ENCODE measurements at places on chromosomes 1 and 21.

DNA sequence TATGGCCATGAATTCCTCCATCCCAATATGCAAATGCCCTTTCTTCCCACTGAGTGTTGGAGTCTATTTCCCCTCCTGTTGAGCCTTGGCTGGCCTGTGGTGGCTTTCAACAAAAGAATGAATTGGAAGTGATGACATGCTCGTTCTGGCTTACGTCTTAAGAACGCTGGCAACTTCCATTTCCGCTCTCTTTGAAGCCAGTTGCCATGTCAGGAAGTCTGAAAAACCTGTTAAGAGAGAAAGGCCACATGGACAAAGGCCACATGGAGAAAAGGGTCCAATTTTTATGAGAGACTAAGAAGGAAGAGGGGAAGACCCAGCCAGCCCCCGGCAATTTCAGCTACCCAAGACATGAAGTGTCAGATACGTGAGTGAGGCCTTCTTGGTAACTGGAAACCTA, 45.6 kb upstream of the GADD45A start:
- DNase-seq: no peak

DNA sequence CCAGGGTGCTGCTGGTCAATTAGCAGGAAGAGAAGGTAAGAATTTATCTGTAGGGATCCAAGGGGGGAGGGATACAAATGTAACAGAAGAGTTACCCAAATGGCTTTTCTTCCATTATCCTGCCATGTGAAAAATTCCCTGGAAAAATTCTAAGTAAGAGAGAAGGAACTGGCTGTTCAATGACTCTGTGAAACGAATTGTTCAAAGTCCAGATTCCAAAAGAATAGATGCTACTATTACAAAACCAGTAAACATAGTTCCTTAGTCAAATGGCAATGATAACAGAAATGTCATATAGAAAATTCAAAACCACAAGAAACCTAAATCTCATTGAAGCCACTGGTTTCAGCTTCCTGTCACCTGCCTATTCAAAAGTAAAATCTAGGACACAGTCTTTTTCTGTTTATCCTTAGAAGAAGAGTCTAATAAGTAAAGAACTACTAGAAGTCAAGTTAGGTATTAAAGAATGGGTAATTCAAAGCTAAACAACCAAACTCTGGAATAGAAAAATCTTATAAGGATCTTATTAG, 102.6 kb downstream of the ZNF644 start:
- DNase-seq: no peak

DNA sequence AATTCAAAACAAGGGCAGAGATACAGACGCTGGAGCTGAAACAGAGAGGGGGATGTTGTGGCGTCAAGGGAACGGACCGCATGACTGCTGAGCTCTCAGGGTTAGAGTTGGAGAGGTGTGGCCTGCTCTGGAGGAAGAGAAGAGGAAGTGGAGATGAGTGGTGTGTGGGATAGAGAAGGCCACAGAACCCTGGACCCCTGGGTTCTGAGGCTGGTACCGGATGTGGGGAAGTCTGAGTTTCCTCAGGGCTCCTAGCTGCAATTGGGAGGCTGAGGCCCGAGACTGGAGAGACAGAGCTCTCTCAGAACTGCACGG, 1.8 kb downstream of the BCAN start:
- no peak for DNase-seq

DNA sequence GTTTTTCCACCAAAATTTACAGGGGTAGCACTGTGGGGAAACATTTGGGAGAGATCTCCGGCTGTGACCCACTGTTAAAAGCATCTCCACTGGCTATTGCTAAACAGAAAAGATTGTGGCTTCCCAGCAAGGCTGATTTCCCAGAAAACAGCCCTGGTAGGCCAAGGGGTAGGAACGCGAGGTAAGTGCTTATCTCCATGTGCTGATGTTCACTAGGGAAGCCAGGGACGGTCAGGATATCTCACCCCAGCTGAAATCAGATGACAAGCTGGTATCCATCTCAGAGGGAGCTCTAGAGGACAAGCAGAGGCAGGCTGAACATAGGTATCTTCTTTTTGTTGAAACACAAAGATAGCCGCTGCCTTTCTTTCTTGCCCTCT, 63.6 kb downstream of the MIS18A start:
- no peak for DNase-seq

DNA sequence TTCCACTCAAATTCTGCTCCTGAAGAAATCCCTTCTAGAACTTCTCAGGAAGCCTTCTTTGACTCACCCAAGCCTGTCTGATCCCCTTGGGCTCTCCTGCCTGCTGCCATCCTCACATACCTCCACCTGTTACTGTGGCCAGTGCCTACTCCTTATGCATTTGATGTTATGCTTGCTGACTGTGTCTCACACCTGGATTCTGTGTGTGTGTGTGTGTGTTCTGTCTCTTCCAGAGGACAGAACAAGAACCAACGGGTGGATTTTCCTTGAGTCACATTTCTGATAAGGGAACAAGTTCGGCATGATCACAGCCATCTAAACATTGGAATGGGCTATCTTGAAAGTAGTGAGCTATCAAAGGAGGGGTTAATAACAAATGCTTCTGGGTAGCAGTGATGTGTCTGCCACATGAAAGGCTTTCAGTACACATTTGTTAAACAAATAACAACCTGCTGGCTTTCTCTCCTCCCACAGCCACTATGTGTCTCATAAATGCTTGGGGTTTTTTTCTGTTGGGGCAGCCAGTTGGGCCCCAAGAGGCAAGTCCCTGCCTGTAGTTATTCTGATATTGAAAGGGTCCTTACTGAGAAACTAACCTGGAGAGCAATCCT, 8.9 kb upstream of the GPR37L1 start:
- DNase-seq: no peak

DNA sequence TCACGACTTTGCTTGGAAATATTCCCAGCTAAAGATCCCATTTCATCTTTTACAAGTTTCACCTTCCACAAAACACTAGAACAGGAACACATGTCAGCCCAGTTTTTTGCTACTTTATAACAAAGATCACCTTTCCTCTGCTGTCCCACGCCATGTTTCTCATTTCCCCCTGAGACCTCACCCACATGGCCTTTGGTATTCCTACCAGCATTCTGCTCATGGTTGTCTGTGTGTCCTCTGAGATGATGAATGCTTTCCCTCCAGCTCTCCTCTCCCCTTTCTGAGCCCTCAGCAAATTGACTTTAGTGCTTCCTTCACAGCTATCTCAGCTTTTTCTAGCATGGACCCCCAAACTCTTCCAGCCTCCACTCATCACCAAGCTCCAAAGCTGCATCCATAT, 32.3 kb upstream of the ABCG1 start:
- DNase-seq: no peak

GRCh38 chr1:86913399-86913895, 479 bp downstream of the SELENOF start:
- DNase-seq: peak; percentile 50

DNA sequence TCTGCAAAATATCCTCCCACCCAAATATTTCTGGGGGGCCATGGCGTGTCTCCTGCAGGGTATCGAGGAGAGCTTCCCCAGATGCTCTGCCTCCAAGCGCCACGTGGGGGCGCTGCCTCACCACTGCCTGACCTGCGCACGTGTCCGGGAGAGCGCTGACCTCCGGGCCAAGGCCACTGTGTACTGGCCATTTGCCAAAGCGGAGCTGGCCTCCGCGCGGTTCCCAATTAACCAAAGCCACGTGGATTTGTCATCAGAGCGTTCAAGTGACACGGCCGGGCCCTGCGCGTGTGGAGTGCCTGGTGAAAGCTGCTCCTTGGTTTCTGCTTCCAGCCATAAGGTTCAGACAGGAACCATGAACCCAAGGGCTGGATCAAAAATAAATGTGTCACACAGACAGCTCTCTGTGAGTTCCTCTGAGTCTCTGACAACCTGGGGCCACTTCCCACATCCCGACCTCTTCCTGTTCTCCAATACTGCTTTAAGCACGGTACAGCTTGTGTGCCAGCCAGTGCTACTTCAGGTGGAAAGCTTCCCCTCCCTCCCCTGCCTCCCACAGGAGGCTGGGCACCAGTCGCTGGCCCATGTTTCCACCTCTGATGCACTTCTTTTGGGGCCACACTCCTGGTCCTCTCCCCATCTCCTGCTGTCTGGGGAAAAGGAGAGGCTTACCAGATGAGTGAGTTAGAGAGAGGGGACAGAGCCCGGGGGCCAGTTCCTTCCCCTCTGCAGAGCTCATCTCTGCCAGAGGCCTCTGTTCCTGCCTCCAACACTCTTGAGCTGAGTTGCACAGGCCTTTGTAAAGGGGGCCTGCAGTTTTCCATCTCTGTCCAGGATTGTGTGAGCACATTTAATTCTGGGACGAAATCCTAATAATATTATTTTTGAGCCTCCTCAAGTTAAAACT, 26.1 kb downstream of the ZP4 start:
- DNase-seq: no peak

GRCh38 chr1:54927472-54928240, 40.7 kb upstream of the DHCR24 start:
- DNase-seq: no peak

DNA sequence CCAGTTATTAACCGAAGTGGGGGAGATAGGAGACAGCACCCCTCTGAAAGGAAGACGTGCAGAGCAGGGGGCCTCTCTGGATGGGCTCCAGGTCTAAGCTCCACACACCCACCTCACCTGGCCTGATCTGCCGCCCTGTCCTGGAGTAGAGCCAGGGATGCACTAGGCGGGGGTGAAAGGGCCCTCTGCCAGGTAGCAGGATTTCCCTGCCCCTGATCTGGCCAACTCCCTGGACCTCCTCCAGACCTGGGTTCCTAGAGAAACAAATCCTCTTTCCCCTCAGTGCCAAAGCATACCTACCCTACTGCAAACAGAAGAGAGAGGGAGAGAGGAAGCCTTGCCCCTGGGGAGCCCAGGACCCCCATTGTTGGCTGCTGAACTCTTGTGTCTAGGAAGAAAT, 2.0 kb downstream of the CRABP2 start:
- DNase-seq: no peak

DNA sequence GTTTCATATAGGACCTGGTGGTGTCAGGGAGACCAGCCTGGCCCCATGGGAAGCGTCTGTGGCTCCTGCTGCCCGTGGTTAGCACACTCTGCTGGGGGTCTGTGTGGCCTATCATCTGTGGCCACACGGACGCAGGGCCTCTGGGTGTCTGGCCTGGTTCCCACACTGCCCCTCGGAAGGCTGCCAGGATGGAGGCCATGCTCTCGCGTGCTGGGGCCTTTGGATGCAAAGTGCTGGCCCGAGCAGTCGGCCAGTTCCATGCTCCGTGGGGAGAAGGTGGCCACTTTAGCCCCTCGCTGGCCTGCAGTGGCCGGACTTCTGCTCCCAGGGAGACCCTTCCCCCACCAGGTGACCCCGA, 20.8 kb upstream of the LRRC3 start:
- DNase-seq: no peak

DNA sequence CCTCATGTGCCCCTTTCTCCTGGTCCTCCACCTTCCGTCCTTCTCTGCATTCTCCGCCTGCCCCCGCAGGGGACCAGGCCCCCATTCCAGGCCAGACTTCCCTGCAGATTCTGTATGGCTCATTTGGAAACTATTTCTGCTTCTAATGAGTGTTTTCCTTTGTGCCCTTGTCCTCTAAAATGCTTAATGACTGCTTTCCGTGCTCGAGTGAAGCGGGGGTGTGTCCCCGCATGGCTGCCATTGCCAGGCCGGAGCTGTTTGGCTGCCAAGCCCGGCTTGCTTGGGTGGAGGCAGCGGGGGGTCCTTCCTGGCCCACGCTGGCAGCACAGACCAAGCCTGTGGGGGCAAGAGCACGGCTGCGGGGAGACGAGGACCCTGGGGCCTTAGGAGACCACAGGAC, 299.3 kb upstream of the VAMP3 start:
- DNase-seq: no peak

- DNase-seq: no peak
These were observed 33.1 kb upstream of the ETS2 start for GRCh38 chr21:38772646-38773045.

- peak; percentile 37 for DNase-seq
These were observed 255.9 kb upstream of the SNX7 start for GRCh38 chr1:98405581-98406074.

DNA sequence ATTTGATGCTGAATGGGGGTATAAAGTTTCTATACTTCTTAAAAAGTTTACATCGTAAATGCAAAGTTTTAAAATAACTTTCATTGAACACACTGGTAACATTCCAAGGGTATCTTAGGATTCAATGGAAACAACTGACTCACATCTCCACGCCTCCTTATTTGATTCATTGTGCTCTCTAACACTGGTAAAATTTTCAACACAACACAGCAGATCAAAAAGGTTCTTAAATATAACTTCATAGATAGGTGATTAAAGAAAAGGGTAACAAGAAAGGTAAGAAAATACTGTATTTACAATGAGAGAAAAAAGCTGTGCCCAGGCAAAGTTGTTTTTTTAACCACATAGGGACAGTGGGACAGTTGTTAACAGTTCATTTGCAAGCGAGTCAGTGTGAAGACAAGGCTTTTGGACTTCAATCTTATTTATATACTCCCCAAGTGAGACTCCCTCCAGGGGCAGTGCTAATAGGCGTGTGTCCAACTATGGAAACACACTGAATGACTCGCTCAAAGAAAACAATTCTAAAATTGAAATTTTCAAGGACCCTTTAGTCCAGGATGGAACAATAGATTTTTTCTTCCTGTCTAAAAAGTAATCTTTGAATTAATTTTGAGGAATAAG, 140.5 kb downstream of the TIAM1 start:
- no peak for DNase-seq

DNA sequence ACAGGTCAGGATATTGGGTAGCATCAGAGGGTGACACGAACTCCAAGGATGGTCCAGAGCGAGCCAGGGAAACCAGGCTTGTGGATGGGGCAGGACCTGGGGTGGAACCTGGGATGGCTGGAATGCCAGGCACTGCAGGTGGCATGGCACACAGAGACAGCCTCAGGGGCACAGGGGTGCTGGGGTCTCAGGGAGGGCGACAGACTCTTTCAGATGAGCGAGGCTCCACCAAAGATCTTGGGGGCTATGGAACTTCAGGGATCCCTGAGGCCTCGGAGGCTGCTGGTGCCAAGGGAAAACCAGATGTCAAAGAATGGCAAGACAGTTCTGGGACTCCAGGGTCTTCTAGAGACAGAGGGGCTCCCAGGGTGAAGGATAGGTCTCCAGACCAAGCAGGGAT, 21.4 kb downstream of the IGFN1 start:
- no peak for DNase-seq

GRCh38 chr1:234963180-234963903, 165.3 kb downstream of the TOMM20 start:
- DNase-seq: peak; percentile 94

- no peak for DNase-seq
These were observed 299.1 kb upstream of the DUSP10 start for GRCh38 chr1:222040955-222041354.

- no peak for DNase-seq
These were observed 2.2 kb downstream of the IGSF9 start for GRCh38 chr1:159943278-159943640.
